ENCODE measurements at places on chromosomes 11 and 22.

GRCh38 chr11:114252767-114253166 lies 43.4 kb upstream of the NNMT start:
- no peak for DNase-seq

- no peak for DNase-seq
Measured at GRCh38 chr22:45314786-45315185, 5.1 kb downstream of the FAM118A start.

DNA sequence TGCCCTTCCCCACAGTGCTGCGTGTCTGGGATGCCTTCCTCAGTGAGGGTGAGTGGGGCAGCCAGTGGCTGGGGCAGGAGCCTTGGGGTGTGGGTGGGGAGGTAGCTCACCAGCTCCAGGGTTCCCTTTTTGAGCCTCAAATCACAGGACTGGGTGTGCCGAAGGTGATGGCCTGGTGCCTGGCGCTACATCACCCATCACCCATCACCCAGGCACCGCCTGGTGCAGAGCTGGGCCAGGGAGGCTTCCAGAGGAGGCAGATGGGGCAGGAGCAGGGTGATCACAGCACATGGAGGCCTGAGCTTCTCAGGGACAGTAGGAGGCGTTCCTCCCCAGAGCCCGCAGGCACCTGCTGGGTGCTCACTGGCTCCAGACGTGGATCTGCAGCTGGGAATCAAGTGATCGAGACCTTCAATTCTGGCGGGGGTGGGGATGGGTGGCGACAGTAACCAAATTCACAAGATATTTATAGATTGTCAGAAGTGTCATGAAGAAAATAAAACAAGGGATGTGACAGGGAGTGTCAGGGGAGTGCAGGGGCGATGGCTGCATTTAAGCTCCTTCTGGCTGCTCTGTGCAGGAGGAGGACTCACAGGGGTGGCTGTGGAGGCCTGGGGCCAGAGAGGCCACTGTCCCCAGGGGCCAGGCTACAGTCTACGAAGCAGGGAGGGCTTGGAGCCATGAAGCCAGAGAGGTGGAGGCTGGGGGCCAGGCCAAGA lies 3.2 kb downstream of the TBC1D10C start:
- no peak for DNase-seq

- no peak for DNase-seq
Measured at GRCh38 chr11:85431319-85431718, 195.8 kb downstream of the DLG2 start.

GRCh38 chr11:12200279-12200990 lies 90.0 kb downstream of the MICAL2 start:
- no peak for DNase-seq

DNA sequence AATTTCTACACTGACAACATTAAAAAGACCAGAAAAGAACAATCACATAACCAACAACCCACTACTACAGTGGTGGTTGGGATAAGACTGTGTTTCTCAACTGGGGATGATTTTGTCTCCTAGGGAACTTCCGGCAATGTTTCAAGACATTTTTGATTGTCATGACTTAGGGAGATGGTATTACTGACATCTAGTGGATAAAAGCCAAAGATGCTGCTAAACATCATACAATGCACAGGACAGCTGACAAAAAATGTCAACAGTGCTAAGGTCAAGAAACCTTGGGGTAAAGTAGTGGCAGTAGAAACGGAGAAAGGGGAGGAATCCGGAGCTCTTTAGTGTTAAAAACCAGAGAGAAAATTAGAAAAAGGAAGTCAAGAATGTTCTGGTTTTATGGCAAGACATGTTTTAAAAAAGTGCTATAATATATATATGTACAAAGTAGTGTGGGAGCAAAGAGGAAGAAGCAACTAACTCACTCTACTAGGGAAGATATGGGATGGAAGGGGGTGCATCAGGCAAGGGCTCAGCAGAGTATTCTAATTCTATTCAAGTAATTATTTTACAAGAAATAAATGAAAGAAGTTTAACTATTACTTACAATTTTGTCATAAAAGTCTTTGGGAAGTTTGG lies 37.2 kb downstream of the CKAP5 start:
- peak; percentile 38 for DNase-seq

DNA sequence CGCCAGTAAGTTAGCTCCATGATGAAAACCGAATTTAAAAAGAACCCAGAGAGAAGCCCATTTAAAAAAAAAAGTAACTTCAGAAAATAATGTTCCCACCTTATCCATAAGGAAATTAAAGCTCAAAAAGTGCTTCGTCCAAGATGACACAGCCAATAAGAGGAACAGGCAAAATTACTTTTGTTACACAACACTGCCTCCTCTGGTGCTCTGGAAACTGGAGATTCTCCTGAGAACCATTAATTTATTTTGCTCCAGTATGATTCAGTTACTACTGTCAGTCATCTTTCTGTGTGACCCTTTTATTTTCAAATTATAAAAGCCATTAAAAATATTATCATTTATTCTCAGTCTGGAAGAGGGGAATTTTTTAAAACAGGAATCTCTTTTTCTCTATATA lies 2.0 kb downstream of the IFT27 start:
- peak; percentile 51 for DNase-seq

DNA sequence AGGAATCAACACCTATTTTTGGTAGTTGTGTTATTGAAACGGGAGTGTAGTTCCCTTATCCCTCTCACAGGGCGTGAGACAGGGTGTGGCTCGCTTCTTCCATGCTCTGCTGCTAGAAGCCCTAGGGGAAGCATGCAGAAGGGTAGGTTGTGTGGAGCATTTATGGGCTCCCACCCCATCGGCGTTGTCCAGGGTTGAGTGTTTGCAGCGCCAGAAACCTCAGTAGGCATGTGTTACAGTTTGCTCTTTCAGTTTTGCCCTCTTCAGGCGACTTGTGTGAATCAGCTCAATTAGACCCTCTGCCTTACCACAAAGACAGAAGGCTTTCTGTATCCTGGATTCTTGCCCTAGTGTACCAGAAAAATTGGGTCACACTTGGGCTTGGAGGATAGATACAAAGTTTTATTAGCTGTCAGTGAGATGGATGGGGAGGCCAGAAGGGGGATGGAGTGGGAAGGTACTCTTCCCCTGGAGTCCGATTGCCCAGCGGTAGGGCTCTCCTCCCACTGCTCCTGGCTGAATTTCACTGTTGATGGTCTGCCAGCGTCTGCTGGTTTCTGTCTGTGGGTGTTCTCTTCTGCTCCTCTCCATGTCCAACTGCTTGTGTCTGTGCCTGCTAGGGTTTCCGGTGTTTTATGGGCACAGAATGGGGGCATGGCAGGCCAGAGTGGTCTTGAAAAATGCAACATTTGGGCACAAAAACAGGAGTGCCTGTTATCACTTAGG lies 358.3 kb upstream of the CTSC start:
- no peak for DNase-seq

GRCh38 chr11:106234794-106235193 lies 157.3 kb downstream of the AASDHPPT start:
- no peak for DNase-seq

Measured in ACHN (cell line).